Dermis microvascular lymphatic vessel endothelial cell (primary cell): ENCODE measurements at places on chromosomes 6 and 20.

GRCh38 chr6:34680802-34681515 is 15.6 kb downstream of the ILRUN start:
- DNase-seq: no peak

GRCh38 chr6:86192123-86192522 is 549.4 kb upstream of the SYNCRIP start:
- peak; percentile 12 for DNase-seq

DNA sequence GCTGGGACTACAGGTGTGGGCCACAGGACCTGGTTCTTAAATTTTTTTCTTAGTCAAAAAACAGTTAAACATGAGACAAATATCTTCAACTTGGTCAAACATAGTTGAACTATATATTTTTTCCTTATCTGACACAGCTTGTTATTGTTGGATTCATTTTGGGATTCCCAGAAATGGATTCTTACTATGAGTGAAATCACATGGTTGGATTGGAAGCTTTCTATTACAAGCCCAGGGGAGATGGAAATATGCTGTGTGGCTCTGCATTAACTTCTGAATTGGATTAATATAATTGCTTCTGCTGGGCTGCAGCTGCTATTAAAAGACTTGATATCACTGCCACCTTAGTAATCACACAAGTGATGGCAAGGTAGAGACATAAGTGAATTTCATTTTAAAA is 126.4 kb upstream of the DUSP22 start:
- DNase-seq: no peak

- DNase-seq: no peak
These were observed 21.5 kb upstream of the HS3ST5 start for GRCh38 chr6:114364301-114364700.

GRCh38 chr6:69128411-69128810 is 493.3 kb downstream of the ADGRB3 start:
- no peak for DNase-seq

GRCh38 chr20:23350904-23351838 is 580 bp downstream of the NXT1 start:
- DNase-seq: no peak

- DNase-seq: no peak
These were observed 85.0 kb downstream of the LIN28B start for GRCh38 chr6:105041880-105042279.

DNA sequence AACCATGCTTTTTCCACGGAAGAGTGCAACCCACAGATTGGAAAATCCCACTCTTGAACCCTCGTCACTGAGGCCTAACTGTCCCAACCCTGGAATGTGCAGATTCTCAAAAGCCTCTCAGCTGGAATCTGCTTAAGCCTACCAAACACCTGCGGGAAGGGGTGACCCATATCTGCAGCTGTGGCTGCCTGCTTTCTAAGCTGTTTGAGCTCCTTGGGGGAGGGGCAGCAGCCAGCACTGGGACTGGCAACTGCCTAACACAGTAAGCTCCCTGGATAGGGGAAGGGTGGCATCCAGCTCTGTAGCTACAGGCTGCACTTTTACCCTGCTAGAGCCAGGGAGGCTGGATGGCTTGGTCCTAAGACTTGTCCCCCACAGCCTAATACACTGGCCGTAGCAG is 579.6 kb downstream of the COL12A1 start:
- DNase-seq: no peak

DNA sequence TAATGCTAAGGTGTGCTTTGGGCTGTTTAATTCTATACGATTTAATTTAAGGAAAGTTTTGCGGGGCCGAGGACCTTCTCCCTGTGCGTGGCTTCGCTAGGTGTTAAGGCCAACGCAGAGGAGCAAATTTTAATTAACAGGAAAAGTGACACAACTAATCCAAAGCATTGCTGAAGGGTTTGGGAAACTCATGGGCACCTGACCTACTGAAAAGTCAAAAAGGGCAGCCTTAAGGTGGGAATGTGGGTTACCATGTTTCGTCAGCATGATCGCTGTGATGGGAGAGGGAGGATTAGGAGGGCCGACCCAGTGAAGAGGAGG is 415 bp upstream of the CUL9 start:
- DNase-seq: no peak
